NCI-H774 (cell line): ENCODE measurements at places on chromosomes 5 and 9.

GRCh38 chr9:73081979-73082657 is 69.5 kb upstream of the ANXA1 start:
- peak; percentile 34 for DNase-seq

DNA sequence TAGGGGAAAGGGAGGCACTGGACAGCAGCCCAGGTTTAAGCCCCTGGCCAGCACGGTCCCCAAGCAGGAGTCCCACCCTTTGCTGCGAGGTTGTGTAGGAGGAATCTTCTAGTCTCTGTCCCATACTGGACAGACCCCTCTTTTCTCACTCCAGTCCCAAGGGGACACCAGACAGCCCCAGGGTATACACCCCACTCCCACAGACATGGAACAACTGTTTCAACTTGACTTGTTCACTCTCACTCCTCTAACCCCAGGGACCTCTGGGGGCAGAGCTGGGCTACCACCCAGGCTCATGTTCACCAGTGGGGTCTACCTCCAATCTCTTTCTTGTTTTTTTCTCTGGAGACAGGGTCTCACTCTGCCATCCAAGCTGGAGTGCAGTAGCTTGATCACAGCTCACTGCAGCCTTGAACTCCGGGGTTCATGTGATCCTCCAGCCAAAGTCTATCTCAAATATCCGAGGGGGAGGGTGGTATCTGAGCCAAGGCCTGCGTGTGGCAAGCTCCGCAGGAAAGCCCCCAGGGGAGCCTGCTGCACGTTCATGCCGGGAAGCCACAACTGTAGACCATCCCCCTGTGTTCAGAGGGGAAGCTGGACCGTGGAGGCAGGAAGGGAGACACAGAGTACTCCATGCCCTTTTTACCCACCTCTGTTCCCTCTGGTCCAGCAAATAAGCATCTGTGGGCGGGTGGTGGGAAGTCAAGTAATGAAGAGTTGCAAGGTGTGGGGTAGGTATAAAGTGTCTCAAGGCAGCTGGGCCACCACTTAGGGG is 1.8 kb downstream of the PTGES2 start:
- no peak for DNase-seq

- no peak for DNase-seq
Measured at GRCh38 chr5:17379100-17379951, 118.7 kb upstream of the TAF11L2 start.

- no peak for DNase-seq
Measured at GRCh38 chr9:113192455-113192854, 28.6 kb downstream of the FKBP15 start.

- DNase-seq: no peak
Measured at GRCh38 chr9:132591751-132592314, 9.4 kb downstream of the BARHL1 start.

- DNase-seq: no peak
Measured at GRCh38 chr9:93576258-93577077, at the start of gene PHF2. Gene PHF2, plus strand, starts transcription at chr9:93576584. Its CDS starts 190 bp downstream, at chr9:93576774.

- peak; percentile 36 for DNase-seq
Measured at GRCh38 chr9:35258660-35259474, 97.1 kb downstream of the UNC13B start.

DNA sequence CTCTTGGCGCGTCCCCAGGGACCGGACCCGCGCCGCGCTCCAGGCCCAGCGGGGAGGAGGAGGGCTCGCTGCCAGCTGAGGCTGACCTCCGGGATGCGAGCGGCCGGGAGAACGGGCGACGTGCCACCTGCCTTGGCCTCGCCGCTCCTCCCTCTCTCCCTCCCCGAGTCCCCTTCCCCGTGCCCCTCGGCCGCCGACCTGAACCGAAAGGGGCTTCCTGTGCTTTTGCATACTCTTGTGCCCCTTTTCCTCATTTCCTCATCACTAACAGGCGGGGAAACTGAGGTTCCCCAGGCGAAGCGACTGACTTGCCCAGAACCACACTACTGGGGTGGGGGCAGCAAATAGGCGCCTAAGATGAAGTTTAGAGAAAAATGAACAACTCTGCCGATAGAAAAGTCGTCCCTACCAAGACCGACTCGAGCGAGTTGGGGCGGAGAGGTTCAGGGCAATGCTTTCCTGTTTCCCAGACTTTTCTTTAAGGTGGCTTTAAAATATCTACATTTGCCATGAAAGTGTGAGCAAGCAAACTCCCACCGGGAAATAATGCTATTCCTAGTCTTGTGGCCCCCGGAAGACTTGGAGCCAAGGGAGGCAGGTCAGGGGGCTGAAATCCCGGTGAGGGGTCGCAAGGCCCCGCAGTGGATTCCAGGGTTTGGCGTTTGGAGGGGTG is 580 bp upstream of the DUSP1 start:
- no peak for DNase-seq

- DNase-seq: no peak
Measured at GRCh38 chr9:21552244-21553170, 70.4 kb upstream of the IFNE start.

DNA sequence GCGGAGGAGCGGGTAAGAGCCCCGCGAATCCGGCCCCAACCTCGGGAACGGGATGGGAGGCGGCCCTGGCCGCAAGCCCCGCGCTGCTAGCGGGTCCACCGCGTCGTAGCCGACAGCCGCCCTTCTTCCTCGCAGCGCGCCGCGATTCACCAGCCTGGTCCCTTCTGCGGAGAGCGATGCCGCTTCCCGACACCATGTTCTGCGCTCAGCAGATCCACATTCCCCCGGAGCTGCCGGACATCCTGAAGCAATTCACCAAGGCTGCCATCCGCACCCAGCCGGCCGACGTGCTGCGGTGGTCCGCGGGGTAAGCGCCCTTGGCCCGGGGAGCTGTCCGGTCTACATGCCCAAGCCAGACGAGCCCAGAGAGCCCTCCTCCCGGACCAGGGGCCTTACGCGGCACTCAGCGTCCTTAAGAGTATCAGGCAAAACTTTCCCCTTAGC is 335 bp downstream of the ROPN1L start:
- DNase-seq: no peak

GRCh38 chr5:51598026-51598425 is 214.8 kb downstream of the ISL1 start:
- no peak for DNase-seq

- DNase-seq: no peak
Measured at GRCh38 chr9:20197976-20198685, 409.3 kb upstream of the SLC24A2 start.

DNA sequence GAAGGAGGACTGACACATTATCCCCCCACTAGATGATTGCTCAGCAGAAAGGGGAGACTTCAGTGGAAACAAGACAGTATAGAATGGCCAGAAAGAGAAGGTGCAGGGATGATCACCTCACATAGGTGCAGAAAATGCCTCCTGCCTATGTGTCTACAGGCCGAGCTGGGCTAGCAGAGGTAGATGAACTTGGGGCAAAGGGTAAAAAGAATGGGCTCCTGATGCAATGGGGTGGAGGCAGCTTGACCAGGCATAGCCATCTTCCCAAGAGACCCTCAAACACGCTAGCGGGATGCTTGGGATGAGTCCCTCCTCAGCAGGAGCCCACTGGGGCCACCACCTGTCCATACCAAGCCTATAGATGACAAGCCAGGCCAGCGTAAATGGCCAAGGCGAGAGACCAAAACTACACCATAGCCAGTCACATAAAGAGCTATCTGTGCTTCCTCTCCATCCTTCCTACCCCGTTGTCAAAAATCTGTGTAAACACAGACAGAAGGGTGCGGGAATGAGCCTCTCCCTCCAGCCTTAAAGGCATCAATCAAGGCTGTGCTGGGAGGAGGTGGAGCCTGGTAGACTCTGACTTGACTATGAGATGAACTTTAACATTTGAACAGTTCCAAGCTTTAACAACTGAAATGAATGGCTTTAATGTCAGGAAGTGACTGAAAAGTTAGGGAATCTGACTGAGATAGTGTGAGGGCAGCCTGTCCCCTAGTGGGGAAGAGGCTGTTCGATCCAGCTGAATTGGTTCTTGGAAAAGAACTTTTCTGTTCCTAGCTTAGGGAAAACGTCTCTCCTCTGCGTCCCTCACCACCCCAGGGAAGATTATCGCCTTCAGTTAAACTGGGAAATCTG is 10.4 kb downstream of the C9orf152 start:
- no peak for DNase-seq

- peak; percentile 54 for DNase-seq
Measured at GRCh38 chr5:170216257-170216864, 16.4 kb upstream of the C5orf58 start.

GRCh38 chr5:40477856-40478546 is 201.7 kb upstream of the PTGER4 start:
- DNase-seq: no peak

DNA sequence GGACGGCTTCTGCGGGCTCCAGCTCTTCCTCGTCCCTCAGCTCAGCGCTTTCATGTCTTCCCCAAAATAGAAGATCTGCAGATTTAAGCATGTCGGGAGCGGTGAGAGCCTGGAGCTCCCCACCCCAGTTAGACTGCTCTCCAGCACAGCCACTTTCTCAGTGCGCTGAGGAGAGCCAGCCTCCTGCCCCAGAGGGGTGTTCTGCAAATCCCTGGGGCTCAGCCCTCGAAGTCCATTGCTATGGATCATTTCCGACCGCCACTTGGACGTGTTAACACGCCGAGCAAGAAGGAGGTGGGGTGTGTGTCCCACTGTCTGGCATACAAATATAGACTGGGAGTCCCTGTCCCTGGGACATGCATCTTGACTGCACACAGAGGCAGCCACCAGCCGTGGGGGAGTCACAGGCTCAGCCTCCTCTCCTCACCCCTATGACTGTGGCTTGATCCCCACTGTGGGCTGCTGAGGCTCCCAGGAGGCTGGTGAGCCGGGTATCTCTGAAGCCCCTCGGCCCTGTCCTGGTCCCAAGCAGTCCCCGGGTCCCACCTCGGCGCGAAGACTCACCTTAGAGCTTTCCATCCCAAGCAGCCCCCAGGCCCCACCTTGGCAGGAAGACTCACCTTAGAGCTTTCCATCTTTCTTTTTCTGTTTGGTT is 30.0 kb upstream of the RNF130 start:
- DNase-seq: no peak

GRCh38 chr5:7016999-7017747 is 303.9 kb downstream of the TENT4A start:
- DNase-seq: peak; percentile 20

DNA sequence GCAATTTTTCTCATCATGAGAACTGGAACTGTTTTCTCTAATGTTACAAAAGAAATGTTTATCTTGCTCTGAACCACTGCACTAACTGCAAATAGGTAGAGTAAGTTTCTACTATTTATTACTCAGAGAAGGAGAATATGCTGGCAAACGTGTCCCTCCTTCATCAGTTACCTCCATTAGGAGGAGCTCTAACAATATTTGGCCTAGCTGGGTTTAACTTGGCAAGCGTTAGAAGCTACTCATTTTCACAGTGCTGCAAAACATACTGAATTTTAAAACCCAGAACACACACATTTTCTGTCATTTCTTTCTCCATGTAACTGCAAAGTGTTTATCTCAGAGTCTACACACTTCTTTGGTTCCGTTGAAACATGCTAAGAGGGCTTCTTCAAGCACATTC is 101.0 kb upstream of the GABRG2 start:
- peak; percentile 34 for DNase-seq

DNA sequence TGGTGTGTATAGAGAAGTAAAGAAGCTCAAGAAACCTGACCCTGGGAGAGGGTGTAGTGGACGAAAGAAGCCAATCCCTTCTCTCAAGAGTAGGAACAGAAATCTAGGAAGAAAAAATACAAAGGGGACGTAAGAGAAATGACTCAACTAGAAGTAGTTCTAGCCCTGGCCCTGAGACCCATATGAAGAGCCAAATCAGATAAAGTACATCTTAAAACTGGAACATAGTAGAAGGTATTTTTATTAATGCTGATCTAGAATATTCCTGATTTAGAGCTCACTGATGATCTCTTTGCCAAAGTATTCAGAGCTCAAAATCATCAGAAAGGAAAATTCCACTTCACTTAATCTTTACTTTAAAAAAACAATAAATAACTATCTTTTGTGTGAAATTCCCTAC is 184.8 kb downstream of the MLLT3 start:
- no peak for DNase-seq

- DNase-seq: peak; percentile 28
Measured at GRCh38 chr5:138632900-138633489, 57.8 kb upstream of the HSPA9 start.

DNA sequence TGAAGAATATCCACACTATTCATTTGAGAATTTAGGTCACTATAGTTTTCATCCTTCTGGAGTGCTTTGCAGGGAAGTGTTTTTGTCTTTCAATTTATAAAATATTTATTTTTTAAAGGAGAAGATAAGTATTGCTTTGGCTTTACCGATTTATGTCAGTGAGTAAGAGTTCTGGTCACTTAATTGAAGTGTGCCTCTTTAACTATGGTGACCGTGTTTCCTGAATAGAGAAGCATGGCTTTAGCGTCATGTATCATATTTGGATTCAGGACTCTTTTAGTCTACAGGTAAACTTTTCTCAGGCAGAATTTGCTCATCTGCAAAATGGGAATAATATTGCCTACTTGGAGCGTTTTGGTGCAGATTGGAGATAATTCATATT is 902 bp downstream of the BDP1 start:
- DNase-seq: no peak

- DNase-seq: no peak
Measured at GRCh38 chr9:8705861-8706260, 906.3 kb upstream of the DMAC1 start.

- no peak for DNase-seq
Measured at GRCh38 chr5:168319774-168320173, 28.3 kb downstream of the WWC1 start.

DNA sequence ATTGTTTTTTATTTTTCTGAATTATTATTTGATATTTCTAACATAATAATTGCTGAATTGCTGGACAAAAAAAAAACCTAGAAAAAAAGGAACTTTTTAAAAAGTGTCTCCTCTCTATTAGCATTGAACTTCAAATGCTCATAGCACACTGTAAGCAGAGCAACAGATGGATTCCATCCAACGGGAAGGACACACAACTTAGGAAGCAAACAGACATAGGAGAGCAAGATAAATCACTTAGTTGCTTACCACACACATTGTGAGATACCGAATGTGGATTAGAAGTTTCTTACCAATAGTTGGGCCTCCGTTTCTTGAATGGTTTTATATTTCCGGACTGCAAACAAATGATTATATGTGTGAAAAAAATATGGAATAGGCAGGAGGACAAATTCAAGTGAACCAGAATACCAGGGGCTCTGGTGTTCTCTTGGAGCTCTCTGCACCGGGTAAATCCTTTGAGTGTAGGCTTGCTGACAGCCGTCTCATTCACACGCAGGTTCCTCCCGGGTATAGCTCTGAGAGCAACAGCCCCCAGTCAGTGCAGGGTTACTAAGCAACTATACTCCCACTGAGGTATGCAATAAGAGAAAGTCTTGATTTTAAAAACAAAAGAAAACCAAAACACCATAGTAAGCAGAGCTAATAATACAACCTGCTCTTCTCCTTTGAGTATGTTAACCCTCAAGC is 217.6 kb downstream of the TMEM167A start:
- no peak for DNase-seq

DNA sequence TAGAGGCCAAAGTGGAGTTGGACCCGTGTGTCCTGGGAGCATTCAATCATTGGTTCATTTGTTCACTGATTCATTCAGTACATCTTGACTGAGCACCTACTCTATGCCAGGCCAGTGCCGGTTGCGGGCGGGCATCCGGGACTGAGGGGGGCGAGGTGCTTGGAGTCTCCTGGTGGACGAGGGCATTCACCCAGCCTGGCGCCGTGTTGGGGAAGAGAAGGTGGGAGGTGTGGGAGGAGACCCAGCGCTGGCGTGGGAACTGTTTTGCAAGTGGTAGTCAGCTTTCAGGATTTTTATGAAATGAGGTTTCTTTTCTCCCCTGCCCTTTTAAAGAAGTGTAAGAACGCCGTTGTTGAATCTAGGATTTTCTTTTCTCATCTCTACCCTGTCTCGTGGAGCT is 37.2 kb downstream of the NCS1 start:
- DNase-seq: no peak

GRCh38 chr9:37002413-37003217 is 31.5 kb downstream of the PAX5 start:
- no peak for DNase-seq

- no peak for DNase-seq
Measured at GRCh38 chr9:135986605-135987004, 25.4 kb upstream of the UBAC1 start.
